ENCODE measurements at places on chromosomes 4 and X.

DNA sequence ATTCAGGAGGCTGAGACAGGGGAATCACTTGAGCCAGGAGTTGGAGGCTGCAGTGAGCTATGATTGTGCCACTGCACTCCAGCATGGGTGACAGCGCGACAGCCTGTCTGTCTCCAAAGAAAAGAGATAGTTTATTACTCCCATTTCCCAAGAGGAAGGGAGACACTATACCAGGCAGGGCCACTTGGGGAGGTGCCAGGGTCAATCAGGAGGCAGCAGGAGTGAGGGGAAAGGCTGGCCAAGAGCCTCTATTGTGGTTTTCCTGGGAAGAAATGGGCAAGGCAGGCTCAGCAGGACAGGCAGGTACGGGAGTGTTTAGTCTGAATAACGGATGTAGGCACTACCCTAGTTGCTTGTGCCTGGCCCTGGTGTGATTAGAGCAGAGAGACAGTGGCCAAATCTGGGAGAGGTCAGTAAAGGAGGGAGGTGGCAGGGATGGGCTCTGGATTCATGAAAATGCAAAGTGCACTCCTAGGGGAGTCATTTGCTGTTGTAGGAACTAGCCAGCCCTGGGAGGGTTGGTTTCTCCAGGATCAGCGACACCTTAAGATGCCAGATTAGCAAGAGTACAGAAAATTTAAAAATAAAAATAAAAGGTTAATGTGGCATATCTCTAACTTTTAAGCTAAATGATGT, 20.2 kb upstream of the CDKN2AIP start:
- peak; percentile 42 for DNase-seq

GRCh38 chr4:83947830-83948193, 411.9 kb downstream of the GPAT3 start:
- no peak for DNase-seq

DNA sequence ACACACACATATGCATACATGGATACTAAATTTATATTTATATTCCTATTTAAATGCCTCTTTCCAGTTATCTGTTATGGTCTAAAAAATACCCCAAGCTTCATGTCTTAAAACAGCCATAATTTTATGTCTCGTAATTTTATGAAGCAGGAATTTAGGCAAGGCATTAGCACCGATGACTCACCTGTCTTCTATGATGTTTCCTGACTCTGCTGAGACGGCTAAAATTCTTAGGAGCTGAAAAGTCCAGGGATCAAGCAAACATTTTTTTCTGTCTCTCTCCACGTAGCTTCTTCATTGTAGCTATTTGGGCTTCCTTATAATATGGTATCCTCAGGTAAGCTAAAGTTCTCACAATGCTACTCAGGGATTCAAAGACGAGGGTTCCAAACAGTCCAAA, 930.3 kb downstream of the STIM2 start:
- no peak for DNase-seq

GRCh38 chr4:181601103-181601502, 642.1 kb upstream of the TENM3 start:
- DNase-seq: no peak

DNA sequence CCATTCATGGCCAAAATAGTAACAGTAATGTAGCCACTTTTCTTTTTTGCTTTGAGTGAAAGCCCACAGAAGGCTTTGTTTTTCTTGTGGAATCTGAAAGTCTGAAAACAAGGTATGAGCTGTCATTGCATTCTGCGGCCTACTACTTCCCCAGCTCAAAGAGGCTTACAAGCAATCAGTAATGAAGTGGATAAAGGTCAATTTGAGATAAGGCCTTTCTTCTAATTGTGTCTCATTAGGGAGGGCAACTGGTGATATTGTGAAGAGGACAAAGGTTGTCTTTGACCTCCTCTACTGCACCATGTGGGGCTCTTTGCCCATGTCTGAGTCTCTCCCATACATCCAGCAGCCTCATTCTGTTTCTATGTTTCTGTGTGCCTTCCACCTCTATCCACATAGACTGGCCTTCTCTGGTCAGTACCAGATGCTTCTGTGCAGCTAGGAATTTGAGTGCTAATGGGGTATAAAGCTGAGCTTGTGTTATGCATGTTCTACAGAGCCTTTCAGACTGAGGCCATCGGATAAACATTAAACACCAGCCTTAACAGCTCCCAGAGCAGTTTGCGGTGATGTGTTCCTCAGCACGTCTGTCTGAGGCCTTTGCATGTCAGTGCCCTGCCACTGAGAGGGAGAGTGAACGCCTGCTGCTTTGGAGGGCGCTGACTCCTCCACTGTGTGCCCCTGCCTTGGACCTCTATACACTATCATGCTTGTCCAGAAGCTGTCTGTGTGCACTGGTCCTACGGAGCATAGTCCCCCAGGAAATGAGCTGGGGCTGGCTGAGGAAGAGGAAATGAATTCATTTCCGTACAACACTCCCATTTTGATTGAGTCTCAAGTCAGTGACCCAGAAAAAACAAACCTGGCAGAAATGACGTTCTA, 80.2 kb downstream of the SH2D1A start:
- DNase-seq: no peak

GRCh38 chr4:126269106-126269505, 954.4 kb downstream of the FAT4 start:
- no peak for DNase-seq

DNA sequence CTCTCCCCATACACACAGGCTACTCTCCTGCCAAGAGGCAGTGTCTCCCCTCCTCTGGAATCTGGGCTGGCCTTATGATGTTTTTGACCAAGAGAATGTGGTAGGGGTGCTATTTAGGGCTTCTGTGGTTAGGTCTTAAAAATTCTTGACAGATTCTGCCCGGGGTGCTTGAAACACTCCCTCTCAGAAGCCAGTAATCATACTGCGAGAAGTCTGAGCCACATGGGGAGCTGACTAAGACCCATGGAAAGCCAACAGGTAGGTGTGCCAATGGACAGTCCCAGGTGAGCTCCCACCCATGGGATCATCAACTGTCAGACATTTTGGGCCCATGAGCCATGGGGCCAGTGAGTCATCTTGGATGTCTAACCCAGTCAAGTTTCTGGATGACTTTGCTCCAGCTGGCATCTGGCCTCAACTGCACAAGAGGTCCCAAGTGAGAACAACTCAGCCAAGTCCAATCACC, 315.7 kb downstream of the FBXW7 start:
- no peak for DNase-seq

Measured in ascending aorta (tissue), 2 donors.